AG09309 (cell line): ENCODE measurements at places on chromosomes 5 and 9.

DNA sequence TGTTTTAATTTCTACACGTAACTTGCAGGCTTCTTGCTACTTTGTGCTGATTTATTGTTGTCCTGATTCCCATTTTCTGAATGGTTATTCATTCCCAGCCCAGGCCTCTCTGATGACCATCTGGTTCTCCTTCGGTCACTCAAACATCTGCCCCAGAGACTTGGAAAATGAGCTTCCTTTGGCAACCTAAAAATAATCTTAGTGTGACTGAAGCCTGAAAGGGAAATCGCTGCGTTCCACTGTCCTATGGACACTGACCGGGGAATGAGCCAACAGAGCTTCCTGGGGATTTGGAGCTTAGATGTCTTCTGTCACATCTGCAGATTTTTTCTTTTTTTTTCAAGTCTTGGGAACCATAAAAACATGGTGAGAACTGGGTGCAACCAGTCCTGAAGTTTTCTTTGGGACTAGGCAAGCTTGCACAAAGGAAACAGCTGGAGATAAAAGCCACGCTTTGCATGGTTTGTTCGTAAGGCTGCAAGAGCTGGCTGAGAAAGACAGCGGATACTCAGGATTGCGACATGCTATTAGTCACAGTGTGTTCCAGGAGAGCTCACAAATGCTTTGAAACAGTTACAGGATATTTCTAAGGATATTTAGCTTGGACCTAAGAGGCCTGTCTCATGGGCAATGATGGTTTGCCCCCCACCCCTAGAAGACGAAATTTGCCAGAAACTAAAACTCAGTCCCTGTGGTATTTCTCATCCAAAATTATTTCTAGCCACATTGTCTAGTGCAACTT lies 146.2 kb downstream of the GOLPH3 start:
- peak; percentile 96 for DNase-seq

- DNase-seq: no peak
Measured at GRCh38 chr5:6773342-6774035, 60.3 kb downstream of the TENT4A start.

DNA sequence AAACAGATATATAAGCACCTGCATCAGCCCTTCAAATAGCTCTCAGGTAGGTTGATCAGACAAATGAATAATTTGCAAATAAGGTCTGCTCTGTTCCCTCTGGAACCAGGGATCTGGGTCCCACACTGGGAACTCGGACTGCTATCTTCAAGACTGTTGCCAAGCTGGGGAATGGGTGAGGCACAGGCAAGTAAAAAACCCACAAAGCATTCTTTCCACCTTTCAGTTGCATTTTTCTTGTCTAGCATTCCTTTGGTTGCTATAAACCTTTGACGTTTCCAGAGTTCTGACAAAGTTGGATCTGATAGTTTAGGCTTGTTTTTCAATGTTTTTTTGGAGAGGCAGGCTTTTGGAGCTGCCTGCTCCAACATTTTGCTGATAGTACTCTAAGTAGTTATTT lies 20.1 kb downstream of the FBXL17 start:
- no peak for DNase-seq

DNA sequence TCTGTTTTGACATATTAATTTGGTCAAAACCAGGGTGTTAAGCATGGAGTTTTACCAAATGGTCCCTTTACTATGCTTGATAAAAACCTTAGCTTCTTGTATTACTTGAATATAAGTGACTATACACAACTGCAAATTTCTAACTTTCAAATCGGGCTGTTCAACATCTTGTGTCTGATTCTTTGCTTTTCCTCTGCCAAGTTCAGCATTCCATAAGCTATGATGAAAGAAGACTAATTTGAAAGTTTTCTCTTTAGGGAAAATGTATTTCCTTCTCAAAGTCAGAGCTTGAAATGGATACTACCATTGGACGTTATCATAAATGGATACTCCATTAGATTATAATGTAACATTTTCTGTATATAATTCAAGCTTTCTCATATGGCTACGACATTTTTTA lies 792.9 kb downstream of the EFNA5 start:
- no peak for DNase-seq

GRCh38 chr9:68462105-68462775 lies 78.4 kb downstream of the TMEM252 start:
- no peak for DNase-seq

DNA sequence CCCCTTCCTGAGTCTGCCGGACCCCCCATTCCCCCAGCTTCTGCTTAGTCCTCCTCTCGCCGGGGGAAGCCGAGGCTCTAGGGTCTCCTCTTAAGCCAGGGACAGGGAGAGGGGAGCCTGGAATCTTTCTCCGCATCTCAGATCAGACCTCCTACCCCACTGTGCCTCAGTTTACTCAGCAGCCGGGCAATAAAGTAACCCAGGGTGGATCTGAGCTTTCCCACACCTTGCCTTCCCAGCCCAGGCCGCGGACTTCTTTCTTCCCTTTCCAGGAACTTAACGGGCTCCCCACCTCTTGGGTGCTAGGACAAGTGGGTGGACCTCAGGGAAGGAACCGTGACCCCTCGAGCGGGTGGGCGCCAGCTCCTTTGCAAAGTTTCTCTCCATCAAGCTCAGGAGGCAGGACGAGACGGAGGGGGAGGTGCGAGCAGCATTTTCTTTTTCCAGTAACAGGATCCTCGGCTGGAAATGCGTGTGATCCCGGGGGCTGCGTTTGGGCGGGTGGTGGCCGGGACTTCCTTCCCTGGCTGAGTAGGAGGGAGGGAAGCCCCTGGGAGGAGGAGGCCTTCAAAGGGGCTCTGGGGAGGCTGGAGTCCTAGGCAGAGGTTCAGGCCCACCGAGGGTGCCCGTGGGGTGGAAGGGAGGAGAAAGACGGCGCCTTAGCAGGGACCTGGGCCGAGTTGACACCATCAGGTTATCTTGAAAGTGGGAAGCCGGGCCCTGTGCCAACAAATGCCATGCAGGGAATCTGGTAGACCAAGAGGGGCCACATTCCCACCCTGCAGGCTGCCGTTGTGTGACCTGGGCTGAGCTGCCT lies 795 bp downstream of the DAB2IP start:
- no peak for DNase-seq
